ENCODE measurements at places on chromosomes 2 and 18. TPM values are rescaled to one million over a fixed set of nuclear protein-coding genes. Genes with fewer than 3 reads are reported as not detected.
A peak's percentile ranks its signal among the peaks of the same experiment; 100 is the strongest.

DNA sequence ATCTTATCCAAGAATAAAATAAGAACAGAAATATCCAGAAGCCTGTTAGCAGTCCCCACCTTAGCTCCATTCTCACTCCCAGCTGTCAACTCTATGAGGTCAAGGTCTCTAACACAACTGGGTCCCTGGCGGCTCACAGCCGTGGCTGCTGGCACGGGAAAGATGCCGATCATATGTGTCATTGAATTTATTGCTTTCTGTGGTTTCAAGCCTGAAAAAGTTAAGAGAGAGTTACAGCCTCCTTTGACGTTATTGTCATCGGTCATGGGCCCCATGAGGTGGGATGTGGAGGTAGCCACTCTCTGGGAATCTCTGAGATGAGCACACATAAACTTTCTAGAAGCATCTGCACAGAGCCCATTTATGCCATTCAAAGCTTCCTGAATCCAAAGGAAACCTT is 28.7 kb upstream of the CABLES1 start:
- ATAC-seq: peak; percentile 40

DNA sequence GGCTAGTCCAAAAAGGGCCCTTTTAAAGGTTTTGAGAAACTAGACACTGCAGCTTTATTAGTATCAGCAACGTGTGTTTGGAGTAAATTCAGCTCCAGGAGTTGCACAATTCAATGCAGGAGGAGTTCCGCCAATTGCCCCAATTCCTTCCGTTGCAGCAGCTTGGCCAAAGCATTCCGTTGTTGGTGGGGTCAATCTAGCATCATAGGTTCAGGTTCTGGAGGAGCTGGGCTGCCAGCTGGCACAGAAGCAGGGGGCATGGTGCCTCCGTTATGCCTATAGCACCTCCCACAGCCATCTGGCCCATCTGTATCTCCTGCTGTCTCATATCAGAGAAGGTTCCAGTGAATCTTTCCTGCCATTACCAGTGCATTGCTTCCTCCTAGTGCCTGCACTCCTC is 55.4 kb downstream of the REL start:
- ATAC-seq: no peak

DNA sequence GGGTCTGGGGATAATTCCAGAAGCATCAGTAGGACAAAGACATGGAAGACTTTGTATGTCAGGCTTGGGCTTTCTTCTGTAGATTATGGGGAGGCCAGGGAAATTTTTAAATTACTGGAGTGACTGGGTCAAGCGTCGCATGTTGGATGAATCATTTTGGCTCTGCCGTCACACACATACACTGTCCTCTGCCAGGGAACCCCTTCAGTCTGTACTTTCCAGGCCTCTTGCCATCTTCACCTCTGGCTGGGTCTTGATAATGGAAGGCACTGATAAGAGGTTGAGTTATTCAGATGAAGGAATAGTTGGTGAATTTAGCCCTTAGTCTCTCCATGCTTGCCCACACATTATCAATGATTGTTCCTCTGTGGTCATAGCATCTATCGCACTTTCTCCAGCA is 895.1 kb upstream of the CELF4 start:
- no peak for ATAC-seq

GRCh38 chr18:41721103-41721790 is 233.8 kb upstream of the PIK3C3 start:
- ATAC-seq: no peak

The LYPD1 gene
- total RNA-seq: 1.6 TPM

DNA sequence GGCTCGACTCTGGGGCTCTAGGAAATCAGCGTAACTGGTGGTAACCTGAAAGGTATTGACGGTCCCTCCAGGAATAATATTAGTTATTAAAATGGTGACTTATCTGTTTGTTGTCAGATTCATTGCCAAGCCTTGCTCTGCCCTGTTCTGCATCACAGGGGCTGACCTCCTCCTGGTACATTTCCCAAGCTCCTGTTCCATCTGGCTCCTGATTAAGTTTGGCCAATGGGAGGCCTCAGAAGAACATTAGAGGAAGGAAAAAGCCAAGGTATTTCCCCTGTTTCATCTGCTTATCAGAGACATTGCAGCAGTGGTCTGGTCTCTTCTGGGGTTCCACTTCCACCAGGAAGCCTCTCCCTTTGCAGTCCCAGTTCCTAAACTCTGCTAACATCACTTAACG is 527.0 kb downstream of the TNS1 start:
- no peak for ATAC-seq

GRCh38 chr2:75632091-75632701 is 14.4 kb upstream of the MRPL19 start:
- no peak for ATAC-seq

The ANKAR gene
- total RNA-seq: 2.7 TPM

- no peak for ATAC-seq
Measured at GRCh38 chr2:96506016-96506906, 1.1 kb upstream of the NEURL3 start.

DNA sequence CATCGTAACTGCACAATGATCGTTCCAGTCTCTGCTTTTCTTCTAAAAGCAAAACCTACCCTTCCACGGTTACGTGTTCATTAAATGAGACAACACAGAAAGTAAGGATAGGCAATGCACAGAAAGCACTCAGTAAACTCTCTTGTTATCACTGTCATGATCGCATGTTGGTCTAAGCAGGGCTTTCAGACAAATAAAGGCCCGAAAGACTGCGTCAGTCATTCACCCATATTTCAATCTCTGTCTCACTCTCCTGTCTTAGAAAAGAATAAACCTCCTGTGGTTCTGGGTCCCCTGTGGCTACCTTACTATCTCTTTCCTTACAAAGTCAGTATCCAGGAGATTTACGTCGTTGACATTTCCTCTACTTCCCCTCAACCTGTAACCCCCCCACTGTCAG is 160.9 kb downstream of the VAPA start:
- no peak for ATAC-seq

- ATAC-seq: no peak
Measured at GRCh38 chr2:185526161-185526560, 212.4 kb upstream of the FSIP2 start.

DNA sequence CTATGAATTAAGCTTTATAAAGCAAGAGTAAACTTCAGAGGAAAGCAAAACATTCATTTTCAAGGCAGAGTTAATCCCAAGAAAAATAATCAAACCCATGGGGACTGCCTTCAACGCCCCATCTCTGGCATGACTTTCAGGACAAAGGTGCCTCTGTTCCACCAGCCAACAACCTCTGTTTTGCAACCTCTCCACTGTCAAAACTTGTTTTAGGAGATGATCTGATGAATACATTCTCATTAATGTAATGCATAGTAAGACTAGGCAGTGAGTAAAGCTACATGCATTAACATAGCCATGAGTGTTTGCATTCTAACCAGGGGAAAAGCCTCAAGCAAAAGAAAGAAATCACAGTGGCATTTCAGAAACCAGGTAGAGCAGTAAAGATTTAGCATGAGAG is 357.0 kb downstream of the FBXO15 start:
- ATAC-seq: peak; percentile 65

The INPP5D gene
- total RNA-seq: 6.2 TPM

DNA sequence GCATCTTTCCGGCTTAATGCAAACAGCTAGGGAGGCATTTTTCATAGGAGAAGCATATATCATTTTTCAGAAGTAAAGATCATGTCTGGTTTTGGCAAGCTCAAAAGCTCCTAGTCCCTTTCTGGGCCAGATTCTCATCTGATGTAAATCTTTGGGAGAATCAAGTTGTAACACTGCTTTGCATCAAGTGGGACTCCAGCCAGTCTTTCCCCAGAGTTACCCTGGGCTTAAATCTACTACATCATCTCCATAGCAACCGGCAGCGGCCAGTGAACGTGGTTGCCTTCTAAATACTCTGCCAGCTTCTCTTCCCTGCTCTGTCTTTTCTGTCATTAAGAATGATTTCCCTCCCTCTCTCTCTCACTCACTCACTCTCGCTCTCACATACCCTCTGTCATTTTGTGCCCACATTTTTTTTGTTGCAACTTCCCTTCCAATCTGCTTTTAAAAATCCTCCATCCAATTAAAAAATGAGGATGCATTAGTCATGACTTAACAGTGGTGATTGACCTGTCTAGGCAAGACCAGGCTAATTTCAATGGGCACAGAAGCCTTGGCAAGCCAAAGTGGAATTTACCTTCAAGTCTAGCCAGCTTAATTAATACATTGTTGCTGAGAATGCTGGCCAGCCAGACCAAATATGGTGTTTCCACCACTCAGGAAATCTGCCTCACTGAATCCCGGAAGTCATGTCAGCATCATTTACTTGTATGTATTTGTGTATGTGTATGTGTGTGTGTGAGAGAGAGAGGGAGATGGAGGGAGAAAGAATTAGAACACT is 93.0 kb downstream of the NRP2 start:
- ATAC-seq: peak; percentile 95

DNA sequence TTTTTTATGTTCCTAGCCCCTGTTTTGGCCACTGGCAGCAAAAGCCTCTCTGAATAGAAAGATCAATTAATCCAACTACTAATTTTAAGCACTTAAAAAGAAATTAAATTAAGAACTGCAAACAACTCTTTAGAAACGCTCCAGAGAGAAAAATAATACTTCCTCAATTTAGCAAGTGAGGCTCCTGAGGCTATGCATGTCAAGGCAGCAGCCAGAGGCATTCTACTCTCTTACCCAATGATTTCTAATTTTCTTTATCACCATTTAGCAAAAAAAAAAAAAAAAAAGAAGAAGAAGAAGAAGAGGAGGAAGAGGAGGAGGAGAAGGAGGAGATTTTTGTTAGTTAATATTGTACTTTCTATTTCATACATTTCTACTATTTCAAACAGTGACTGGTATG is 68.5 kb downstream of the TMEM237 start:
- ATAC-seq: no peak

The ZNF396 gene
- 0.80 TPM for total RNA-seq

- ATAC-seq: no peak
Measured at GRCh38 chr2:238518172-238518820, 91.6 kb downstream of the ASB1 start.

DNA sequence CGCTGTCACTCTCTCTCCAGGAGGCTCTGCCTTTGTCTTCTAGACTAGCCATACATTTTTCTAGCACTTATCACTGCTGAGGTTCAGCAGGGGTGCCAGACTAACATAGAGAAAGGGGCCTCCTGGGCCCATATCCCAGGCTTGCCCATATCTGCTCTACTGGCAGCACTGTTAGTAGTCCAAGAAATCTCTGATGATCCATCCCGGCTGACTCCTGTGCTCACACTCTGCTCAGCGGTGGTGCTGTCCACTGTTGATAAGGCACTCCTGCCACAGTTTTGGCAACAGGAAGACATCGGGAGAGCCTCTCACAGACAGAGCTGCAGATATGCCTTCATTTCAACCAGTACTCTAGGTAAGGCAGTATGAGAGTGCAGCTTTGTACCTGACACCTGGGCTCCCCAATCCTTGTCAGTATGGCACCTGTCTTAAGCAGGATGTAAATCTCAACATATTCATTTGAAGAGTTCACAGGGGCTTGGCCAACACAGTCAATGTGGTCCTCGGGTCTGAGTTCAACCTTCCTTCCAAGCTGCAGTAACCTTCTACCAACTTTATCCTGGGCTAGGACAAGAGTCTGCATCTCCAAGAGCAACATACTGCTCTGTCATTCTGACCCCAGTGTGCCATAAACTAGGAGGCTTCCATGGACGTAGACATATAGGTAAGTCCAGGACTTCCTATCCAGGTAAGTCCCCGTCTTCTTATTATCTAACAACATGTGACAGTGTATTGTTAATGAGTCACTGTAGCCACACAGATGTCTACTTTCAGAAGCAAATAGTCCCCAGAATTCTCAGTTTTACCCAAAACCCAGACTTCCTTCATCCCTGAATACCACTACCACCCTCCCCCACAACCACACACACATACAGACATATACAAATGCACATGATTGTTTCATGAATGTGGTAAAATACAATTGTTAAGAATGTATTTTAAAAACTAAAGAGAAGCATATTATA is 16.2 kb downstream of the KLF7 start:
- ATAC-seq: peak; percentile 15

GRCh38 chr2:218879776-218880101 is 913 bp upstream of the WNT10A start:
- ATAC-seq: no peak

The CDK15 gene
- total RNA-seq: 0.12 TPM

The ERMN gene
- total RNA-seq: not detected

- ATAC-seq: no peak
Measured at GRCh38 chr18:62914871-62915392, 199.6 kb downstream of the PHLPP1 start.

The C2orf66 gene
- total RNA-seq: not detected

- no peak for ATAC-seq
Measured at GRCh38 chr2:232539298-232540231, at the start of gene CHRNG. Gene CHRNG, plus strand, starts transcription at chr2:232539692. Its CDS starts 56 bp downstream, at chr2:232539748.

DNA sequence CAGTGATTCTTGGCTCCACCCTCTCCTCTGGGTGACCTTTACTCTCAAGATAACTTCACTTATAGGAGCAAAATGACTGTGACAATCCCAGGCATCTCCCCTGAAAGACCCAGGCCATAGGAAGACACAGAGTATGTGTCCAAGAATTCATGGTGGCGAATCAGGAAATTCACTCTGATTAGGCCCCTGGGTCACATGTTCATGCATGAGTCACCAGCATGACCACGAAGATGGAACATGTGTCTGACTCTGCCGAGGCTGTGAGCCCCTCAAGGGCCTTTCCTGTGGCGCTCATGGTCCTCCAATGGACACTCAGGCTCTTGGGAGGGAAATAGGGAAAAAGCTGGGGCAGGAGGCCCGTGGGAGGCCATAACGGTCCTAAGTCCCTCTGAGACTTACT is 74.0 kb upstream of the TEX51 start:
- no peak for ATAC-seq

GRCh38 chr18:61426492-61427053 is 93.3 kb downstream of the CDH20 start:
- no peak for ATAC-seq

GRCh38 chr2:18398833-18399232 is 161.6 kb downstream of the RDH14 start:
- no peak for ATAC-seq

DNA sequence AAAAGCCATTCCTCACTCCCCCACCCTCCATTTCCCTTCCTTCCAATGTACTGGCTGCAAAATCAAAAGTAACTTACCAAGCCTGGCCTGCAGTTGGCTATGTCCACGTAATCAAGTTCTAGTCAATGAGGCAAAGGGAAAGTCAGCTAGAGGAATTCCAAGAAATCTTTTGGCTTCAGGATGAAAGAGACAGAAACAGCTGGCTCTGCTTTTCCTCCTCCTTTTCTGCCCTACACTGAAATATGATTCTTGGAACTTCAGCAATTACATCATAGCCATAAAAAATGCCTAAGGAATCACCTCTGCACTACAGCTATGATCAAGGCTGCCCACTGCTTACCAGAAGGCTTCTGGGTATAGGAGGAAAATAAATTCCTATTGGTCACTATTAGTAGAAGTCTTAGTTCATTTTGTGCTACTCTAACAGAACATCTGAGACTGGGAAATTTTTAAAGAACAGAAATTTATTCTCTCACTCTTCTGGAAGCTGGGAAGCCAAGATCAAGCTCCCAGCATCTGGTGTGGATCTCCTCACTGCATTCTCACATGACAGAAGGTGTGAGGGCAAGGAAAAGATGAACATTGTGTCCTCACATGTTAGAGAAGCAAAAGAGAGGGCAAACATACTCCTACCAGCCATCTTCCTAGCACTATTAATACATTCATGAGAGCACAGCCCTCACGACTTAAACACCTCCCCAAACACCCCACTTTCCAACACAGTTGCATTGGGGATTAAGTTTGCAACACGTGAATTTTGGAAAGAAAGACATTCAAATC is 219.9 kb downstream of the TMX3 start:
- no peak for ATAC-seq
